Renal cortical epithelial cell (primary cell): ENCODE measurements at places on chromosomes 2 and 18. TPM values are rescaled to one million over a fixed set of nuclear protein-coding genes. Genes with fewer than 3 reads are reported as not detected.

IL1RN gene
- 1.6 TPM in 1 of 2 replicates, not detected in the other for total RNA-seq

PXDN gene
- 243 and 291 TPM in 2 replicates for total RNA-seq

CIB4 gene
- total RNA-seq = not detected in 2 replicates

STK16 gene
- 30.7 and 52.7 TPM in 2 replicates for total RNA-seq

MYL12A gene
- total RNA-seq = 907 and 2,004 TPM in 2 replicates

GCC2 gene
- 28.7 and 102 TPM in 2 replicates for total RNA-seq

TCF23 gene
- total RNA-seq = not detected in 2 replicates

LYG2 gene
- total RNA-seq = not detected in 2 replicates

GALNT3 gene
- total RNA-seq = 6.8 and 60.3 TPM in 2 replicates

DNA sequence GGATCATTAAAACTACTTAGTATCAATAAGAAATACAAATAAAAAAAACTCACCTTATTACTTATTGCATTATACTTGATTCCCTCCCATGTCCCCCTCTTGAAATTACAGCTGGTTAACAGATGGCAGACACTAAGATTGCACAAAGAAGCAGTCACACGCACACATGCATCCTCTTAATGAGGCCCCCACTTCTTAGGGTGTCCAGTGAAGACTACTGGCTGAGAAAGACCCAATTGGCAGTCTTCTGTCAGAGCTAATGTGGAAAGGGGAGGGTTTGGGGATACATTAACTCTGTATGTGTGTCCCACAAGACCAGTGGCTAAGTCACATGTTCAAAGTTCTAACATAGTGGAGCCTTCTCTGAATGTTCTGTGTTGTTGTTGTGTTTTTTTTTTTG, 210.7 kb downstream of the MTX2 start:
- DNase-seq = no peak

DNA sequence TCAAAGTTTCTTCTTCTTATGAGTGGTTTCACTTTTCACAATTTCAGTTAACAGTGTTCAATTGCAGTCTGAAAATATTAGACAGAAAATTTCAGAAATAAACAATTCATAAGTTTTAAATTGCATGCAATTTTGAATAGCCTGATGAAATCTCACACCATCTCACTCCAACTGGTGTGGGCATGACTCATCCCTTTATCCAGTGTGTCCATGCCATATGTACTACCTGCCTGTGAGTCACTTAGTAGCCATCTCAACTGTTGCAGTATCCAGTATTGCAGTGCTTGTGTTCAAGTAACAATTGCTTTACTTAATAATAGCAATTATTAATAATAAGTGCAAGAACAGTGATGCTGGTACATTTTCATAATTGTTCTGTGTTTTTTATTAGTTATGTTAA, 1202.5 kb downstream of the DSC3 start:
- DNase-seq = peak; percentile 68

GRCh38 chr2:16677875-16678274, 12.2 kb upstream of the CYRIA start:
- DNase-seq = no peak

GRCh38 chr2:230700447-230700846, 12.2 kb upstream of the CAB39 start:
- DNase-seq = peak; percentile 60

- no peak for DNase-seq
These were observed 298.0 kb upstream of the SOX11 start for GRCh38 chr2:5394223-5394622.

- peak; percentile 56 for DNase-seq
These were observed 278.6 kb upstream of the KLHL14 start for GRCh38 chr18:33051407-33051806.

GRCh38 chr2:182541268-182541667, 114.4 kb upstream of the PDE1A start:
- DNase-seq = no peak

DNA sequence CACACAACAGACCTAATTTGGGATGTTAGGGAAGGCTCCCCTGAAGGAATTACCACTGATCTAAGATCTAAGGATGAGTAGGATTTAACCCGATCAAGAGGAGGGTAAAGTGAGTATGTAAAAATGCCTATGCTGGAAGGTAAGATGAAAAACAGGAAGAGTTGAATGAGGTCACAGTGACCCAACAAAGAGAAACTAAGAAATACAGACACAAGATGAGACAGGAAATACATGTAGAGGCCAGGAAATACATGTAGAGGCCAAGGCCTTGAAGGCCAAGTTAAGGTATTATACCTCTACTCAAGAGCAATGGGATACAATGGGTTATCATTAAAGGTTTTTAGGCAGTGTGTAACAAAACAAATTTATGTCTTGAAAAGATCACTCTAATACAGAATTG, 131.6 kb upstream of the TANK start:
- no peak for DNase-seq

- DNase-seq = no peak
These were observed 263.2 kb downstream of the KCNJ3 start for GRCh38 chr2:154961676-154962075.

DNA sequence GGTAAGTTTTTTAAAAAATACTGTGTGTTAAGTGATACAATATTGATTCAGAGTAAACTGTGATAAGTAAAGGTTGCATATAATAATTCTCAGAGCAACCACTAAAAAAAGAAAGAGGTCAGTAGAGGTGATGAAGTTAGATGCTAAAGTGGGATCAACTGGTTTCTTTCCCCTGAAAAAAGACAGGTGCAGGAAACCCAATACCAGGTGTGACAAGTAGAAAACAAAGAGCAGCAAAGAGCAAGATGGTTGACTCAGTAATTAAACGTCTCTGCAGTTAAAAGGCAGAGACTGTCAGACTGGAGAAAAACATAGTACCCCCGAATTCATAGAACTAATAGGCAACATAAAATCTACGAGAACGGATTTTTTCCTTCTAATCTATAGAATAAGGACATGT, 128.3 kb downstream of the ATP9B start:
- DNase-seq = no peak

DNA sequence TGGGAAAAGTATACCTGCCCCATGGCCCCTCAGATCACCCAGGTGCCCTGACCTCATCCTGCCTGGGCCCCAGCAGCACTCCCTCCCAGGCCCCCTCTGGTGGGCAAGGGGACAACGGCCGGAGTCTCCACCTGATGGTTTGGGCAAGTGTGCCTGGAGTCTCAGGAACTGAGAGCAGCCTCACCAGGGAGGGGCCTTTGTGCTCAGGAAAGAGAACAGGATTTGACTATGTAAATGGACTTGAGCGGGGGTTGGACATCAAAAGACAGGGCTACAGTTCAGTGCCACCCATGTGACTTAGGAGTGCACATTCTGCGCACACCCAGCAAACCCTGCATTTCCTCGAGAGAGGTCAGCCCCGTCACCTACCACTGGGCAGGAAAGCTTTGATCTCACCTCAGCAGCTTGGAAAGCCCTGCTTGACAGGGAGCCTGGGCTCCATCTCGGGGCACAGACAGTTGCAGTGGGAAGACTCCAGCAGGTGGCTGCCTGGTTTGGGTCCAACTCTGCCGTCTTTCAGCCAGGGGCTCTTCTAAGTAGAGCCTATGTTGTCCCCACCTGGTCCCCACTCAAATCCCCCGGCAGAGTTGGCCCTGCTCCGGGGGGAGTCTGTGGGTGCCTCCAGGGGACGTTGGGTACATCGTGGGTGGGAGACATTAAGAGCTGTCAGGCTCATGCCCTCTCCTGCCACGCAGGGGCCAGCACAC, 3.3 kb downstream of the INPP5D start:
- no peak for DNase-seq

DNA sequence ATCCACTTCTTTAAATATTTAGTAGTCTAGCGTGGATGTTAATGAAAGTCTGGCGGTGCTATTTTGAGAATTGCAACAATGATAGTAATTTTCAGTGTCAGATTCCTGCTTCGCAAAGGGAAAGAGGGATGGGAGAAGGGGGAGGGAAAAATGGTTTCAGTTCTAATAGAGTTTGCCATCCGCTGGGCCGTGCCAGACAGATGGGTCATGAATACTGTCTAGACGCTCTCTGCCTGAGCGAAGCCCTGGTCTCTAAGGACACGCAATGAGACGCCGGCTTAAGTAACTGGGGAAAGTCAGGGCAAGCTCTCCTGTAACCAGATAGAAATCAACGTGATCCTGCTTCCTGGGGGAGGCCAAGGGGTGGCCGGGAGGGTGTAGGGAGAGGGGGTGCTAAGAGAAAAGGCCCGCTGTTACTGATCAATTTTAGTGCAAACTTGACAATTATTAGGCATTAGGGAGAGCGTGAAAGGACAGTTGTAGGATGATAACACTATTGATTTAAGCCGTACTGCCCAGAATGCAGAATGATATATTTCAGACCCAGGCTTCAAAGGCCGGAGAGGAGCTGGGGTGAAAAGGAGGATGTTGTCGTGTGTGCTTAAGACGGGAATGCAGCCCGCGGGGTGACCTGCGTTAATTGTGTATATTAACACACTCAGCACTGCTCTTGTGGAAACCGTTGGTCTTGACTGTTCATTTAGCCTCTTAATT, 229.2 kb downstream of the LDLRAD4 start:
- DNase-seq = peak; percentile 56

- DNase-seq = no peak
These were observed 285.9 kb downstream of the FBXO15 start for GRCh38 chr18:73861771-73862170.

DNA sequence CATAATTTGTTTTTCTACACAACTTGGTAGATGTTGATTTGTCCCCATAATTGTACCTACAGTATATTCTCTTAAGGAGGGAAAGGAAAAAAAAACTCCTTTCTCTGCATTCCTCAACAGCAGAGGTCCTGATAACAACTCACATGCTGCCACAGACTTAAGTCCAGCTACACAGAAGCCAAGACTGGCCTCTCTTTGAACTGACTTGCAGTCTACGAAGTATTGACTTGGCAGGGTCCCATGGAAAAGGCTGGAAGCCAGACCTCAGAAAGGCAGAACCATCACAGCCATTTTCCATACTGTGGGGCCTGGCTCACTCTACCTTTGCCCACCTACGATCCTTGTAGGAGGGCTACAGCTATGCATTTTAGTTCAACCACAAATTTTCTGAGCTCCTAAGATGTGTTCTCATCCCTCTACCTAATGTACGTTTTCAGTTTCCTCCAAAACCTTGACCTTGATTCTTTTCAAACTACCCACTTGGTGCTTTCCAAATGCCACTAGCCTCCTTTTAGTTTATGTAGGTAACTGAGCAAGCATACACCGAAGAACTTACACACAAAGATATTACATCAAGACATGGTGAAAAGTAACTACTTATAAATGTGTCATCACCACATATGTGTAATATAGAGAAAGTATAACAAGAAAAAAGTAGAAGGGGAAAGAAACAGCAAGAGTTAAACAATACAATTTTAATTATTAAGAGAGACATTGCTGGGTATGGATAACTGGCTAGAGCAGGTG, 12.2 kb downstream of the LONRF2 start:
- no peak for DNase-seq

GRCh38 chr2:109080757-109081156, 48.2 kb upstream of the SH3RF3 start:
- no peak for DNase-seq

GRCh38 chr2:200199576-200200263, 106.8 kb upstream of the SPATS2L start:
- peak; percentile 17 for DNase-seq

DNA sequence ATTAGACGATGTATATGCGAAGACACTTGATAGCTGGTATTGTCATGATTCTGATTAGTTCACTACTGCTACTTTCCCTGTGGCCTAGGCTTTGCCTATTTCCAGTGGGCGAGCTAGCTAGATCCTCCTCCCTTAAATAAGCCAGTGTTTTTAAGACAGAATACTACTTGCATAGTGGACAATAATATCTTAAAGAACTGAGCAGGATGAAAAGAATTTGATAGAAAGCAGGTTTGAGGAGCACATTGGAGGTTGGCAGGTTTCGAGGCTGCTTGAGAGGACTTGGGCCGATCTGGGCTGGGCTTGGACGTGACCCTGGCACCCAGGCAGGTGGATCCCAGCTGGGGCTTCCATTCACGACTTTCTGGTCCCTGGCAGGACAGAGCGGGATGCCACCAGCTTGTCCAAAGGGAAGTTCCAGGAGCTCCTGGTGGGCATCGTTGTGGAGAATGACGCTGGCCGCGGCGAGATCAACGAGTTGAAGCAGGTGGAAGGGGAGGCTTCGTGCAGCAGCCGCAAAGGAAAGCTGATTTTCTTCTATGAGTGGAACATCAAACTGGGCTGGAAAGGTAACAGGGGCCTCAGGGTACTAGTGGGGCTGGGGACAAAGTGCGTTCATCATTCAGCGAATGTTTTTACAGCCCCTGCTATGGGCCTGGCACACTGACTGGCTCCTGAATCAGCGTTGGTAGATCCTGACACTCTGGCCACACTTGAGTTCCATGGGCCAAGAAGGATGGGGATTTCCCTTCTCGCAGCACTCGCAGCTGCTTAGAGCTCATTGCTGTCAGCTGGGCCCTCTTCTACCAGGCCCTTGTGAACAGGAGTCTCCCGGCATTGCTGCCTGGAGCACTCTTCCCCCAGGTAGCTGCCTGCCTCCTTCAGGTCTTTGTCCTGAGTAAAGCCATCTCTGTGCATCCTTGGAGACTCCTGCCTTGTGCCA, 16.9 kb downstream of the C2orf74 start:
- DNase-seq = peak; percentile 23

DNA sequence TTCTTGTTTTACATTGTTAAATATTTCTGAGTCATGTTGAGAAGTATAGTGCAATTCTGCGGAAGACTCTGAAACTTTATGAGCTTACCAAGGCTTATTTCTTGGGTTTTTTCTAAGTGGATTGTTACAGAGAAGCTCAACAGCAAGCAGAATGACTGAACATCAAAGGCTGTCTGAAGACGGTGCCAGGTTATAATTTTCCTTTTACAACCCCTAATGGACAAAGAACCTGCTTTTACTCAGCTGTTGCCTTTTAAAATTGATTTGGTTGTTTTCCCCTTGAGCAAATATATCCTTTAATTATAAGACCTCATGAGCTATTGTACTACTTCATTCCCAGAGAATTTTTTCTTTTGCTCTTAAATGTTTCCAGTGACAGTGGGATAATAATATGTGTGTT, 41.6 kb downstream of the LAMA3 start:
- no peak for DNase-seq

GRCh38 chr2:109436610-109437225, 177.0 kb downstream of the SEPTIN10 start:
- no peak for DNase-seq

GRCh38 chr2:196630531-196630930, 9.0 kb upstream of the CCDC150 start:
- no peak for DNase-seq

GRCh38 chr2:240227538-240228428, 87.3 kb upstream of the OTOS start:
- no peak for DNase-seq

DNA sequence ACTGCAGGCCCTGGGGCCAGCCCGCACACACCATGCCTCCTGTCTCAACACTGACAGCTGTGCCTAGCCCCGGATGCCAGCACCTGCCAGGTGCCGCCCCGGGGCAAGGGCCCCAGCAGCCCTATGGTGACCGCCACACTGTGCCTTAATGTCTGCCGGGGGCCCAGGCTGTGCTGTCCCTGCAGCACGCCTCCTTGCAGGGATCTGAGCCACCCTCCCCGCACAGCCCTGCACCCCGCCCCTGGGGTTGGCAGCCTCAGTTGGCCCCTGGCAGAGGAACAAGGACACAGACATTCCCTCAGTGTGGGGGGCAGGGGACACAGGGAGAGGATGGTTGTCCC, 8.5 kb upstream of the CAPN10 start:
- no peak for DNase-seq

- DNase-seq = peak; percentile 42
These were observed 2.7 kb downstream of the YPEL5 start for GRCh38 chr2:30149513-30149912.
